AG09309 (cell line): ENCODE measurements at places on chromosomes 5 and 9.

- DNase-seq: no peak
Measured at GRCh38 chr5:17021602-17021932, 85.5 kb upstream of the MYO10 start.

DNA sequence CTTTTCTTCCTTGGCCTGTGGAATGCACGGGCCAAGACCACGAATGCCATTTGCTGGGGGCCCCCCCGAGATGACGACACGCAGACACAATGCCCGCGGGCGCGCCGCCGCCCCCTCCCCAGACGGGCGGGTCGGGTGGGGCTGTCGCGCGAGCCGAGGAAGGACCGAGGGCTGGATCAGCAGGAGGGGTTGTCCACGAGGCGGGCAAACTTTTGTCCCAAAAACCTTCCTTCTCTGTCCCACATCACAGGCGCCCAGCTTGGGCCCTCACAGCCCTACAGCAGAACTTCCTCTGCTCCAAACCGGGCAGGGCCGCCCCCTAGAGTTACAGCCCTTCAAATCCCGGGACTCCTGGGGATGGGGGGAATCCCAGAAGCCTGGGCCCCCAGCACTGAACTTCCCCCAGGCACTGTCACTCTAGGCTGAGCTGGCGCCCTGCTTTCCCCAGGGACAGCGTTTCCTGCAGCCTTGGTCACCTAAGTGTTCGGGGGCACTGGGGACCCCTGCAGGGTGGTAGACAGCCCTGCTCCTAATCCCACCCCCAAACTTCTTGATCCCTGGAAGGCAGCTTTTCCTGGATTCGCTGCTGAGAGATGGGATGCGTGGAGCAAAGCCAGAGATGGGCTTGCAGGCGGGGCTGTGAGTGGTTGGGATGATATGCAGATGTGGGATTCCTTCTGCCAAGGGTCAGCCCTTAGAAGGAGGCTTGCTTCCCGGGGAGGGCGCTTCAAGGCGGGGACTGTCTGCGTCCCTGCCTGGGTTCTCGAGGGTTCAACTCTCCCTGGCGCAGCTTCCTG lies 980 bp downstream of the COL5A1 start:
- DNase-seq: peak; percentile 63

DNA sequence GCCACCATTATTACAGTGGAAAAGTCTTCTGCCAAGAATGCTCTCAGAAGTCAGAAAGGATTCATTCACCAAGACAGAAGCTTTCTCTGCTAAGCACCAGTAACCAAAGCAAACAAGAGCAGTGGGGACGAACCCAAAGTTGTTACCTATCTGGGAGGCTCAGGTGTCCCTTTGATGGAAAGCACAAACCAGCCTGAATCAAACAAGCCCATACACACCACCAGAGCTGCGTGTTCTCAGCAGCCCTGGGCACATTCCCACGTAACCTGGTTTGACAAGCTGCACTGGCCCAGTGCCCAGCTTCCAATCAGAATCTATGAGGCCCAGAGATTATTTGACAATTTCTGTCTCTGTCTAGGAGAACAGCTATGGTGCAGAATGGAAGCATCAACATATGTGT lies 252.6 kb downstream of the ACTL7B start:
- DNase-seq: no peak

GRCh38 chr5:119948162-119948561 lies 318.8 kb downstream of the FAM170A start:
- DNase-seq: no peak

- DNase-seq: no peak
Measured at GRCh38 chr9:38670542-38671371, 49.2 kb downstream of the FAM240B start.

DNA sequence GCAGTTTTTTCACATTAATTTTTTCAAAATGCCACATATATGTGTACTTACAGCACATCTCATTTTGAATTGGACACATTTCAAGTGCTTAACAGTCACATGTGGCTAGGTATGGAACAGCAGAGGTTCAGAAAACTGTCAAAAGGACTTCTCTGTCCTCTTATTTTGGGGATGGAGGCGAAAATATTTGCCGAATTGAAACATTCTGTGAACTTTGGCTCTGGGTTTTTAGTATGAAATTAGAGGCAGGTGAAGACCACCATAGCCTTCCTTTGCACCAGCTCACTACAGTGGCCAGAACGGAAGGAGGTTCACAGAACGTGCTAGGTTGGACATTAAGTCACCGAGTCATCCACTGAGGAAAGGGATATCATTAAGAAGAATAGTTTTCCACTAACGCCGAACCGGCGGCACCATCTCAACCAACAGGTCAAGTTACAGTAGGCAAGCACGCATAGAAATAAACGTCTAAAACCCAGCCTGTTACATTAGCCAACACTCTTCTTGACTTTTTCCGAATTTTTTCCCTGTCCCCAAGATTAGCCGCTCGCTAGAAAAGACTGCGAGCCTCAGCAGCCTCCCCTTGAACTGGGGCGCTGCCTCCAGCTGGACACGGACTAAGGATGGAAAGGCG lies 1.8 kb upstream of the TLE4 start:
- no peak for DNase-seq

DNA sequence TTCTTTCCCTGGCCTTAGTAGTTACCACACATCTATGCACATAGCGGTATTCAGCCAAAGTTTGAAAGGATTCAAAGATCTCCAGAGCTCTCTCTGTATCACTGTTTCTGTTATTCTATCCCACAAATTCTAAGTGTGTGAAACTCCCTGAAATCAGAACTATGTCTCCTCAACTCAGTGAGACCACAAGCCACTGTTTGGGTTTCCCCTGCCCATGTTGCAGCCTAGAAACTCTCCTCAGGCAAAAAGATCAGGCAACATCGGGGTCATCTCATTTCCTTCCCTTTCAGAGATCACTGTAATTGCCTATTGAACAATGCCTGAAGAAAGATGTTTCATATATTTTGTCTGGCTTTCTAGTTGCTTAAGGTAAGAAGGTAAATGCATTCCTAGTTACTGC lies 135.6 kb downstream of the TMC1 start:
- DNase-seq: no peak

DNA sequence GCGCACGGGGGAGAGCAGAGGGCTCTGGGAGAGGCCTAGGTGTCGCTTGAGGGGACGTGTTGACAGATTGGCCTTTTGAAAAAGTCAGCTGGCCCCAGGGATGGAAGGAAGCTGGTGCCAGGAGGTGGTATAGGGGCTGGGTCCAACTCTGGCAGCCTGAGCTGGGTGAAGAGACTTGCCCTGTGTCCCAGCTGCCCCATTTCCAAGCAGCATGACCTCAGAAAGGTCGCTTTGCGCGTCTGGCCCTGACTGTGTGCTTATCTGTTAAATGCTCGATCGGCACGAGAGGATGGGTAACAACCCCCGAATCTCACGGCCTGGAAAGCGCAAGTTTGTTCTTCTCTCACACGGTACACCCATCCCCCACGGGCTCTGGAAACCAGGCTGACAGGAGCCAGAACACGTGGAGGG lies 31.2 kb upstream of the LAMC3 start:
- DNase-seq: no peak

DNA sequence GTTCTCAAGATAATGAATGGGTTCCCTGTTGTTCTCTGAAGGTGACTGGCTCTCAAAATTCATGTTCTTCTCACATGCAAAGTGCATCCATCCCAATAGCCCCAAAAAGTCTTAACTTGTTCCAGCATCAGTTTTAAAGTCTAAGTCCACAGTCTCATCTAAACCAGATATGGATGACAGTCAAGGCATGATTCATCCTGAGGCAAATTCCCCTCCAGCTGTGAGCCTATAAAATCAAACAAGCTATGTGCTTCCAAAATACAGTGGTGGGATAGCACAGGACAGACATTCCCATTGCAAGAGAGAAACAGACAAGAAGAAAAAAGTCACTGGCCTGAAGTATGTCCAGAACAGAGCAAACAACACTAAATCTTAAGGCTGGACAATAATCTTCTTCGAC lies 25.4 kb downstream of the FBXO10 start:
- peak; percentile 62 for DNase-seq

DNA sequence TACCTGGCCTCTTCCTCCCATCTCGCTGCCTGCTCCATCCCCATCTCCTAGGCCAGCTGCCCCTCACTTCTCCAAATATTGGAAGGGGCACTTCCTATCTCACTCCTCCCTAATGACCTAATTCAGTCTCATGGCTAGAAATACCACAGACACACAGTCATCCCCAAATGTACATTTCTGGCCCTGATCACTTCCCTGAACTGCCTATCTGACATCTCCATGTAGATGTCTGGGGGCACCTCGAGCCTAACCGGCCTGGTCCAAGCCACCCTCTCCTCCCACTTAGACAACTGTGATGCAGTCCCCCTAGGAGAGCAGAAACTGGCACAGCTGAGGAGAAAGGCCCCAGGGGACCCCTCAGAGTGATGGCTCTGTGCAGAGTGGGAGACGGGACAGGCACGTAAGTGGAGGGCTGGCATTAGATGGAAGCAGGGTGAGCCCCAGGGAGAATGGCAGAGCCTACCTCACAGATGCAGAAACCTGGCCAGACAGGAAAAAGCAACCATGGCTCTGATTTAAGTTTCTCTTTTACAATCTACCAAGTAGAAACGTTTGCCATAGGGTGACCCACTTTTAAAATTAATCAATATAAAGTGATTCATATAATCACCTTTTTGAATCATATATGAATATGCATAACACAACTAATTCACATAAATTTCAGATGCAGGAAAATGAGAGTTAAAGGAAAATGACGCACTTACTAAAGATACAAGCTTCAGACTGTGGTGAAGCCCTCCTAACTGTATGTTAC lies 22.1 kb downstream of the CAMSAP1 start:
- DNase-seq: no peak

GRCh38 chr9:88289532-88289931 lies 98.7 kb upstream of the SPIN1 start:
- no peak for DNase-seq

GRCh38 chr9:111805830-111806241 lies 11.1 kb upstream of the SHOC1 start:
- DNase-seq: peak; percentile 42

- no peak for DNase-seq
Measured at GRCh38 chr5:143674469-143674786, 137.5 kb upstream of the HMHB1 start.

GRCh38 chr9:33791117-33791516 lies 4.2 kb upstream of the PRSS3 start:
- no peak for DNase-seq

- no peak for DNase-seq
Measured at GRCh38 chr5:168117469-168117868, 174.0 kb upstream of the WWC1 start.

DNA sequence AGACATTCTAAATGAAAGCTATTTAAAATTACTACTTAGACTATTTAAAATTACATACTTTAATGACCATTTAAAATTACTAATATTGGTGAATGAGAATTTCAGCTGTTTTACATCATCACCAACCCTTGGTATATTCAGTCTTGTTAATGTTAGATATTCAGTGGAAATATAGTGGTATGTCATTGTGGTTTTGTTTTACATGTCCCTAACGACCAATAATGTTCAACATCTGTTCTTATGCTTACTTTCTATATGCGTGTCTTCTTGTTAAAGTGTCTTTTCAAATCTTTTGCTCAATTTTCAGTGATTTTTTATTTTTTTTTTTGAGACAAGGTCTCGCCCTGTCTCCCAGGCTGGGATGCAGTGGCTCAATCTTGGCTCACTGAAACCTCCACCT lies 279.3 kb upstream of the TARS1 start:
- no peak for DNase-seq

DNA sequence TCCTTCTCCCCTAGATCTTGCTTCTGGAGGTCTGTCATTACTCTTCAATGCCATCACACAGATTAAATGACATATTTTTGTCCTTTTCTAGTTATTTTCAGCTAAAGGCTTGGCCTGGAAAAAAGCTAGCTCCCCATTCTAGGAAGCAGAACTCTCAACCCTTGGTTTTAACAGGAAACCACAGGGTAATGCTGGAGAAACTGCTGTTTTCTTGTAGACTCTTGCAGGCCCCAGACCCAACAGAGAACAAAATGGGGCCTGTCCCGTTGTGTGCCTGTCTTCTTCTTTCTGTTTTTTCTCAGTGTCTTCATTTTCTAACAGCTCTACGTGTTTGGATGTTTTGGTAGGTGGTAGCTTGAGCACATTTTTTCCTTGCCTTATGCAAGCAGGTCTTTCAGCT lies 21.5 kb downstream of the DCANP1 start:
- no peak for DNase-seq

- DNase-seq: no peak
Measured at GRCh38 chr9:71384343-71384742, 262.9 kb upstream of the TRPM3 start.

DNA sequence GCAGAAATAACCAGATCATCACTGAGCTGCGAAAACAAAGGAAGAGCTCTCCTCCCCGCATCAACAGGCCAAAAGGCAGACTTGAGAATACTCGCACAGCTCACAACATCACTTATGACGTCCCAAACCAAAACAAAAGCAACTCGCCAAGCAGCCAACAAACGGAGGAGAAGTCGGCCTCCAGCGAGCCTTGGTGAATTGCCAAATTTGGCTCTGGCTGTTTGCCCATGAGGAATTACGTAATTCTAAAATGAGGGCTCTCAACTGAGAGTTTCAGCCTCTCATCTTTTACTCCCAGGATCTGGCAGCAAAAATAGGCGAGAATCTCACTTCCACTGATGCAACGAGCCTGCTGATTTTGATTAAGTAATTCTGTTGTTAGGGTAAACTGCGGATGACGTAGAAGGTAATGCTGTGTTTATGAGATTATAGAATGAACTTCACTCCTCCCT lies 51.7 kb upstream of the SEMA6A start:
- DNase-seq: no peak

GRCh38 chr9:15485836-15486666 lies 24.7 kb downstream of the PSIP1 start:
- DNase-seq: no peak

GRCh38 chr5:136103118-136103517 lies 29.5 kb upstream of the SMAD5 start:
- DNase-seq: no peak

- peak; percentile 71 for DNase-seq
Measured at GRCh38 chr5:113034182-113034773, 57.7 kb downstream of the DCP2 start.

DNA sequence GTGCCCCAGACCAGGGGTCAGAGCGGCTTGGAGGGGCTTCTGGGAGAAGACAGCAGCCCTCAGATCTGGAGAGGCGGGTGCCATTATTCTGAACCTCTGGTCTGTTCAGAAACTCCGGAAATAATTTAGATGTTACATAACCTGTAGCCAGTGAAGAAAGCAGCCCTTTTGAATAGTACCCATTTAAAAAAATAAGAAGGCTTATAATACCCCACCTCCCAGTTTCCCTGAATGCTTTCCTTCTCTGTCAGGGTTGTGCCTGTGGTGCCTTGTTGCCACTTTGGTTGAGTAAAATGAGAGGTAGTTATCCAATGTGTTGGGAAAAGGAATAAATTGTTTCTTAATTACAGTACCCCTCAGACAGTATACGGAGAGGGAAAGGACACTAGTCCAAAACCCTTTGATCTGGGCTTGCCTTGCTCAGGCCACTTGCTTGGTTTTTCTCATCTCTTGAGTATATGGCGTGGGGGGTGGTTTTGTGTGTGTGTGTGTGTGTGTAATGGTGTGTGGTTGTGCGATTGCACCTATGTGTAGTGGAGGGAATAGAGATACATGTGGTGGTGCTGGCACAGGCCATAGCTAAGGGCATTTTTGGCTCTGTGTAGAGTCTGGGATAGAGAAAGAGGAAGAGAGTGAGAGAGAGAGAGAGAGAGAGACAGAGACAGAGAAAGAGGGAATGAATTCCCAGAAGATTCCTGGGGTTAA lies 59.1 kb upstream of the TLR4 start:
- no peak for DNase-seq

GRCh38 chr9:6307551-6308096 lies 20.6 kb upstream of the TPD52L3 start:
- no peak for DNase-seq
